Head of caudate nucleus (tissue), 42 donors: ENCODE measurements at places on chromosomes 1 and 21.

GRCh38 chr1:1788646-1789431 lies 10.6 kb upstream of the NADK start:
- DNase-seq = no peak

DNA sequence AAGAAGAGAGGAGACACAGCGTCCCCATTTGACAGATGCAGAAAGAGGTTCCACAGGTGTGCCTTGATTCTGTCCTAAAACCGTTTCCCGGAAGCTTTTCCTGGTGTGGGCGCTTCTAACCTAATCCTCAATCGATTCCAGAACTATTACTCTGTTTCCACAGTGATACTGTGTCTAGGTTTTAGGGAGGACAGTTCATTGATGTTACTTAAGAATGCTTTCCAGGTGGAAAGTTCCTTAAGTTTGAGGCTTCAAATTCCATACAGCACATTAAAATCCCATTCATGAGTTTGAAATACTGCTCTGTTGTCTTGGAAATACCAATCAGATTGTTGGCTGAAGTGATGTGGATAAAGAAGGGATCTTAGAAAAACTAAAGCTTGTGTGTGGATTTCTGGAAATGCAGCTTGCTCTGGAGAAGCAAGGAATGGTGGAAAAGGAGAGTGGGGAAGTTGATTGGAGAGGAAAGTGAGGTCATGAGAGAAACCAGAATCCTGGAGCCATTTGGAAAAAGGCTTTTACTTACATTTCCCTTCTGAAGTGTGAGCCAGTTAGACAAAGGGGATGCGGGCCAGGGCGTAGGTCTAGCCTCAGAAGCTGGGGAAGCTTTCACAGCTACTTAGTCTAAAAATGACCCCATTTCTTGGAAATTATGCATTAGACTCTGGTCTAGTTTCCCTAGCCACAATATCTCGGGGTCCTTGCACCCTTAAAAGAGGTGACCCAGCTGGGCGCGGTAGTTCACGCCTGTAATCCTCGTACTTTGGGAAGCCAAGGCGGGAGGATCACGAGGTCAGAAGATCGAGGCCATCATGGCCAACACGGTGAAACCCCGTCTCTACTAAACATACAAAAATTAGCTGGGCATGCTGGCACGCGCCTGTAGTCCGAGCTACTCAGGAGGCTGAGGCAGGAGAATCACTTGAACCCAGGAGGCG lies 6.7 kb downstream of the ELF3 start:
- DNase-seq = no peak

GRCh38 chr1:183331091-183331742 lies 87.0 kb downstream of the NMNAT2 start:
- DNase-seq = peak; percentile 76

DNA sequence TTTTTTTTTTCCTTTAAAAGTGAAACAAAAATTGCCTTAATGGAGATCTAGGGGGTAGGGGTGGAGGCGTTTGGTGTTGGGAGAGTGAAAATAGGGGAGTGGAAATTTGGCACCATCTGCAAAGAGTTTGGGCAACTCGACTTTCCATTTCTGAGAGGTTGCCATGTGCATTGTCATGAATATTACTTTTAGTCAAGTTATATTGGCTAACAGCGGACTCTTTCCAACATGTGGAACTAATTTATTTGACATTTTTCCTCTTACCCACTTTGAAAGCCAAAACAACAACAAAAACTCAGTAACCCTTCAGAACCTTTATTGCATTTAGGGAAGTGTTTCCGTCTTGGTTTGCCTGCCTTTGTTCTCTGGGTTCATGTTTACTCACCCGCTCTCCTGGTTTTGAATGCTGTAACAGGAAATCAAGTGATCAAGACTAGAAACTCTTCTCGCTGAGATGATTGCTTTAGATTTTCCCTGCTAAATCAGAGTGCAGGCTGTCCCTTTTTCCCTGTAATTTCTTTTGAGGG lies 70.4 kb downstream of the CACHD1 start:
- no peak for DNase-seq

DNA sequence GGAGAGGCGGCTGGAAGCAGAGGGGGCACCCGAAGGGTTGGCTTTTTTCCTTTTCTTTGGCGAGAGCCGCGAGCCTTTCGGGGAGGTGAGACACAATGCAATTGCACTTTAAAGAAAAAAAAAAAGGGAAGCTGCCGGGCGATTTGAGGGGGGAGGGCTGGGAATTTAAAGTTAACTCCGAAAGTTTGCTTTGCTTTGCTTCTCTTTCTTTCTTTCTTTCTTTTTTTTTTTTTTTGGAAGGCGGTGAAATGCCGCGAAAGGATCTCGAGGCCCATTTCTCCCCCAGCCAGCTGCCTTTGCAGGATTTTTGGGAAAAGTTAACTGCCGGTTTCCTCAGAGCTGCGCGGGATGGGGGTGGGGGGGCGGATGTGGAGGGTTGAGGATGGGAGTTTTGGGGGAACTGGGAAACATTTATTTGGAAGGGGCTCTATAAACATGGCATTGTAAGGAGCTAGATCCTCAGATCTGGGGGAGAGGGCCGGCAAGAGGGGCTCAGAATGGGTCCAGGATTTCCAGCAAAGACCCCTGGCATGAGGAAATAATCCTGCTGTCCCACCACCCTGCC lies 997 bp downstream of the ZNF362 start:
- no peak for DNase-seq

- DNase-seq = no peak
Observed at GRCh38 chr21:27221077-27221476, 254.2 kb upstream of the ADAMTS5 start.

DNA sequence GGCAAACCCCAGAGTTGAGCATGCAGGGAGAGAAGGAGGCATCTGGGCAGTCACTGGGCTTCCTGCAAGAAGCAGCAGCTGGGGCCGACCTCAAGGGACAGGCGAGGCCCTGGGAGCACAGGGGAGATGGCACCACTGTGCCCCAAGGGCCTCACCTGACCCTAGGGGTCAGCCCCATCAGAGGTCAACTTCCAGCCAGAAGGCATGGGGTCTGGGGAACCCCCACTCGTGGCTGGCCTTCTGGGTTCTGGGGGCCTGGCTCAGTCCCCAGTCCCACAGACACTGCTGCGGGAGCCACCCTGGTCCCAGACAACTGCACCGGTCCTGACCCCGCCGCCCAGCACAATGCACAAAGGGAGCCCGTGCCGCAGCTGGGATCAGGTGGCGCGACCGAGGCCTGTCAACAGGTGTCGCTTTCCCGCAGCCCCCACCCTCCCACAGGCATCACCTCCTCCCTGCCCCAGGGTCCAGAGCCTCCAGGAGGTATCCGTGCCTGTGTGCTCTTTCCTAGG lies 6.2 kb downstream of the WNT9A start:
- peak; percentile 41 for DNase-seq
